Putamen (tissue), 1 donor: ENCODE measurements at places on chromosomes 6 and 20.

GRCh38 chr20:63431944-63432343 is 40.5 kb downstream of the KCNQ2 start:
- DNase-seq, result no peak

- peak; percentile 26 for DNase-seq
These were observed 87.6 kb downstream of the BTBD9 start for GRCh38 chr6:38552121-38552520.

DNA sequence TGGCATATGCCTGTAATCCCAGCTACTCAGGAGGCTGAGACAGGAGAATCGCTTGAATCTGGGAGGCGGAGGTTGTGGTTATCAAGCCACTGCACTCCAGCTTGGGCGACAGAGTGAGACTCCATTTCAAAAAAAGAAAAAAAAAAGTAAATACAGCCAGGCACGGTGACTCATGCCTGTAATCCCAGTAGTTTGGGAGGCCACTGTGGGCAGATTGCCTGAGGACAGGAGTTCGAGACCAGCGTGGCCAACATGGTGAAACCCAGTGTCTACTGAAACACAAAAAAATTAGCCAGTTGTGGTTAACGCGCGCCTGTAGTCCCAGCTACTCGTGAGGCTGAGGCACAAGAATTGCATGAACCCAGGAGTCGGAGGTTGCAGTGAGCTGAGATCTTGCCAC is 1.5 kb upstream of the NINL start:
- DNase-seq, result no peak

DNA sequence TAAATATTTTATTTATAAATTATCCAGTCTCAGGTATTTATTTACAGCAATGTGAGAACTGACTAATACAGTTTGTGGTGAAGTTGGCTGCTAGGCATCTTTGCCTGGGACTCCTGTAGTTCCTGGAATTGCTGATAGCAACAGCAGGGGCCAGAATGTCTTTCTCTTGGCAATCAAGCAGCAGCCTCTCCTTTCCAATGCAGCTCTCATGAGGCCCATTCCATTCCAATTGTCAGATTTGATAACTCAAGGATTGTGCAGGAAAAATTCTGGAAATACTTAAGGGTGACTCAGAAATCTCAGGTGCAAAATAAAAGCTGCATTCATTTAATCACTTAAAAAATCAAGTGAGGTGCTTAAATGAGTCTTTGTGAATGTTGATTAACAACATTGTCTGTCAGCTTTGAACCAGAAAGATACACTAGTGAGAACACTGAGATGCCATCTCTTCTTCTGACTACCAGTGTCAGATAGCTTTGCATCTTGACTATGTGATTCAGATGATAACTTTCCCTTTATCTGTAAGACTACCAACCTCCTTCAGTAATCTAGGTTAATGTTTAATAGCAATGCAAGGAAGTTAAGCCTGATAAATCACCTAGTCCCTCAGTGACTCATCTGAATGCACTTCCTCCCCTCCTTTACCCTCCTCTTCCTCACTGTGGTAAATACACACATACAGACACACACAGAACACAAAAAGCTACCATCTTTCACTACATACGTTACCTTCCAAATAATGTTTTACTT is 32.1 kb upstream of the COL21A1 start:
- DNase-seq, result no peak

DNA sequence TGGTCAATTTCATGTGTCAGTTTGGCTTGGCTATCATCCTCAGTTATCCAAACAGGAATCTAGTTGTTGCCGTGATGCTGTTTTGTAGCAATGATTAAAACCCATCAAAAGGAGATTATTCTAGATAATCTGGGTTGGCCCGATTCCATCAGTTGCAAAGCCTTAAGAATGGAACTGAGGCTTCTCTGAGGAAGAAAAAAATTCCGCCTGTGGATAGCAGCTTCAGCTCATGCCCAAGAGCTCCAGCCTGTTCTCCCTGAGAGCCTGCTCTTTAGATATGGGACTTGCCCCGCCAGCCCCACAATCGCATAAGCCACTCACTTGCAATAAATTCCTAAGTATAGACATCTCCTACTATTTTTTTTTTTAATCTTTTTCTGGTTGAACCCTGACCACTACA is 61.5 kb downstream of the SEL1L2 start:
- DNase-seq, result no peak

DNA sequence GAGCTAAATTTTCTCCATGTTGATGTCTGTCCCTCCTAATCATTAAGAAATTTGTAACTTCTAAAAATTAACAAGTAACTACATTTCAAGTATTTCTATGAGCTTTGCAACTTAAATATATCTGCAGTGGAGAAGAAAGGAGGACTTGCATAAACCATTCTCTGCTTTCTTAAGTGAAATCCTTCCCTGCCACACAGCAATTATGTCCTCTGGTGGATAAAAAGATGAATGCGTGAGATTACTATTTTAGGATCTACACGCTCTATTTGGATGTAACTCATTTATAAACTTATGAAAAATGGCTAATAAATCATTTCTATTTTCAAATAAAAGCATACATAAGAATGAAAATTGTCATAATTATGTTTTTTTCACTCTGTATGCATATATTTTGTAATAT is 338.0 kb upstream of the PTCHD4 start:
- DNase-seq, result no peak

DNA sequence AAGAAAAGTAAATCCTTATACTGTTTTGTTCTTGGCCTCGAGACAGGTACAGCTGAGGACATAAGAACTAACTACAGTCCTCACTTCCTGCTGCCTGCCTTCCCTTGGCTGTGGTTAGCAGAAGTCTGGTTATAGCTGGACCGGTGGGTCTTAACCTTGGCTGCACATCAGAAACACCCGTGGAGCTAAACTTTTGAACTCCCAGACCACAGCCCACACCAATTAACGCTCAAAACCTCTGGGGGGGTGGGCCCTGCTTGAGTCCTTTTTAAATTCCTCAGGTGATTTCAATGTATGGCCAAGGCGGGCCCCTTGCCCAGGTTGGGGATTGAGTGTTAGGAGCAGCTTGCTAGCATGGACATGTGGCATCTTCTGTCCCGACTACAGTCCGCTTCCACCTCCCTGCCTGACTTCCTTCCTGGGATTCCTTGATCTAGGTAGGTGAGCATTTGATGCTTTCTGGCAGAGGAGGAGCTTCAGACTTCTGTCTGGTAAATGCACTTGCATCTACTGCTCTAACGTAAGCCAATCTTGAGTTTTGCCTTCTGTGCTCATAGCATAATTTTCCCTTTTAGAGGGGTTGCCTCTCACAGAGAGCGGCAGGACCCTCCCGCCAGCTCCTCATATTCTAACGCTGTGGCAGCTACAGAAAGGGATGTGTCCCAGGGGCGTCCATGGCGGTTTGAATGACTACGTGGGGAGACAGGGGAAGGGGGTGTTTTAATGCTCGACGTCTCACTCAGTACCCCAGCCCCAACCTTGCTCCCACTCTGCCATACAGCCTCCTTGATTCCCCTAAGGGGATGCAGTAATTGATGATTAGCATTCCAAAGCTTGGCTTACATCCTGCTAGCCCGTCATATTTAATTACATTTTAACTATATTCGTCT is 390.1 kb downstream of the ZFAND3 start:
- no peak for DNase-seq

DNA sequence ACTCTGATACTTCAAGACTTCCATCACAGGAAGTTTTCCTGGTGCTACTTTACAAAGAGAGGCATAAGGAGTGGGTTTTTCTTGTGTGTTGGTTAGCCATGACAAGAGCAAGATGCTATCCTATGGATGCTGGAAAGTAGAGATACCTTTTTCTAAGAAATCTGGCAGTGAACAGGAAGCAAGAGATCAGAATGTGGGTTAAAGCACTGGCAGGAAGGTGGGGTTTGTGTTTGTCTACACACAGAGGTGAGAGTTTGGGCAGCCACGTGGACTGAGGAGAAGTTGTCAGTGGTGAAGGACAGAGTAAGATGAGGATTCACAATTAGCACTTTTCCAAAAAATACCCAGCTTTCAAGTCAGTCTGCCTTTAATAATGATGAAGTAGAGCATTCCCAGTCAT is 17.9 kb downstream of the SLC2A12 start:
- DNase-seq, result no peak

- no peak for DNase-seq
These were observed 75.1 kb upstream of the BHLHE23 start for GRCh38 chr20:63081831-63082230.

DNA sequence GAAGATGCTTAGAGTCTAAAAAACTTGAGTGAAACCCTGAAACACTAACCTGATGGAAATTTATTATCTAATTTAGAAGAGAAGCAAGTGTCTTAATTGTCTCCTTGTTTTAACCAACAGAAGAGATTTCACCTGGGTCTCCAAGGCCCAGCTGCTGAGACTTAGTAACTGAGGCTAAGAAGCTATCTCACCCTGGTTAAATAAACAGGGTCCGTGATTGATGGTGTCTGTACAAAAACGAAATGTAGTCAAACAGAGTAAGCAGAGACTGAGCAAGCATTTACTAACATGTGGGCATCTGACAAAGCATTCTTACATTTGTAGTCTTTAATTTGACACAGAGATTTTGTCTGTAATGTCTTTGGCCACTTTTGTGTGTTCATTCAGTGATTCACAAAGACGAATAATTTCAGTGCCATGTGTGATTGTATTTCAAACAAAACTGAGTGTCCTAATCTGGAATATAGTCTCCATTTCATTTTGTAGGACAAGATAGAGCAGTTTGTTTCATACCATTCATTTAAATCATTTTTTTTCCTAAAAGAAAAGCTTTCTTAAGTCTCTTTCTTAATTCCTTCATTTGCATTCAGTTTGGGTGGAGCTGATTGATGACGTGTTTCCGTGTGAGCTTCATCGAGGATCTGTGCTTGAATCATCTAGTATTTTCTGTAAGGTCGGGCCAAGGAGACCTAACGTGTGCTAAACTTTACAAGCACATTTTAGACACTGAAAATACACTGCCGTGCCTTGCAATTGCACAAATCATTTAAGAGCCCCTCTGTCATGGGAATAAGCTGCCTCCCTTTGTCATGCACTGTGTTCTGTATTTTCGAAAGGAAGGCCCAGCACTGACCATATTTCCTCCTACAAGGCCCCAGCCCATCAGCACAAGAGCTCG is 170.6 kb upstream of the QKI start:
- no peak for DNase-seq

- DNase-seq, result no peak
These were observed 33.6 kb downstream of the COL20A1 start for GRCh38 chr20:63326314-63327230.

DNA sequence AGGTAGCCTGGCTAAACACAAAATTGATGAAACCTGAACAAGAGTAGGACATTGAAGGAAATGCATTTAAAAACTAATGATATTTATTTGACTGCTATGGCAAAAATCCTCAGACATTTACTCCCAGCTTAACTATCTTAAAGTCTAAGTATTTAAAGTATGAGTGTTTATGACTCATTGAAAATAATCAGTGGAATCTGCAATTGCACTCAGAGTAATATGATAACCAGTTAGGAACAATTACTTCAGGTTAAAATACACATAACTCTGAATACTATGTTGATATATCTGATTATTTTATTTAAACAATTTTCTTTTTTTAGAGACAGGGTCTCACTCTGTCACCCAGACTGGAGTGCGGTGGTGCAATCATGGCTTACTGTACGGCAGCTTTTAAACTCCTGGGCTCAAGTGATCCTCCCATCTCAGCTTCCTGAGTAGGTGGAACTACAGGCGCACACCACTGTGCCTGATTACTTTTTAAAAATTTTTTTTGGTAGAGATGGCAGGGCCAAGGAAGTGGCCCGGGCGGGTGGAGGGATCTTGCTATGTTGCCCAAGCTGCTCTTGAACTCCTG is 43.9 kb downstream of the FILIP1 start:
- no peak for DNase-seq

- no peak for DNase-seq
These were observed 118.0 kb downstream of the RFPL4B start for GRCh38 chr6:112464901-112465665.

DNA sequence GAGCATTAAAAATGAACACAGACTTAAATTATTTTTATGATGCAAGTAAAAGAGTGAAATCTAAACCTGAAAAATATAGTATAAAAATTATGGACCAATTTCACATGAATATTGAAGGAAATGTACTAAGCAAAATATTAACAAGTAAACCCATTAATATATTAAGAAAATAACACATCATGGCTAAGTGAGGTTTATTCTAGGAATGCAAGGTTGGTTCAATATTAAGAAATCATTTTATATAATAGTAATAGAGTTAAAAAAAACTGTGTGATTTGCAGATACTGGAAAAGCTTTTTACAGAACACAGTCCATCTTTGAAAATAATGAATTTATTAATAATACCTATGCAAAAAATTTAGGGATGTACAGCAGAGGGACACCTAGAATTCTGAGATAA is 20.9 kb downstream of the ZSCAN12 start:
- no peak for DNase-seq

DNA sequence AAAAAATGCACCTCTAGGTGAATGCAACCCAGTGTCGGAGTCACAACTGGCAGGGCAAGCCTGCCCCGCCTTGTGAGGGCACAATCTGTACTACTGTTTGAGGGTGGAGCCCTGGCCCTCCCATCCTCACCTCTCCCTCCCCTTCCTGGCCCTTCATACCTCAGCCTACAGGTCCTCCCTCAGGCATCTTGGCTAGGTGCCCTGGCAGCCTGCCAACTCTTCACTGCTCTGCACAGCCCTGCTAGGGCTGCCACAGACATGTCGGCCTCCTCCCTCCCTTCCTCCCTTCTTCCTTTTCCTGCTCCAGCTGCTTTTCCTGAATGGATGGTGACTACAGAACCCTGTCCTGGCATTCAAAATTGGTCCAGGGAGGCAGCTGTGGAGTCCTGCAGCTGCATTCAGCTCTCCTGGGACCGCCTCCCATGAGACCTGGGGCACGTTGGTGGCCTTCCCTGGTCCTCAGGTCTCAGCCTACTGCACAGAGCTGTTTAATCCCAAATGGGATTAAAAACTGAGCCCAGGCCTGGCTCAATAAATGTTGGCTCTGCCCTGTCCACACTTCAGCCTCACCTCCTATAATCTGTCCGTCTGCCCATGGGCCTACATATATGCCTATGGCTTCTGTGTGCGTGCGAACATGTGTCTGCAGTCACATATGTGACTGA is 52.7 kb downstream of the CDH22 start:
- peak; percentile 39 for DNase-seq

DNA sequence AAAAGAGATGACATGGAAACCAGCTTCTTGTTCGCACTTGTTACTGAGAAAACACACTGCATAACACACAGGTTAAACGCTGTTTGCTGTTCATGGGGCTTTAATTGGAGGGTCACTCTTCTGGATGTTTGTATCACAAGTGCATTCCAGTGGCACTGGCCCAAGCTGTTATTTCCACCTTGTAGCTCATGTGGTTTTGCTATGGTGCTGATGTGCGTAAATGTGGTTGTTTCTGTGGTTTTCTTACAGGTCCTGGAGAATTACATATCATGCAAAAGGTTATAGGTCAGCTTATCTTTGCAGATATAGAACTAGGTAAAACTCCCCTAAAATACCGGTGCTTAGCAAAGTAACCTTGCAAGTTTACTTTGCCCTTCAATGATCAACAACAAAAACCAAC is 89.3 kb upstream of the AHI1 start:
- DNase-seq, result no peak

DNA sequence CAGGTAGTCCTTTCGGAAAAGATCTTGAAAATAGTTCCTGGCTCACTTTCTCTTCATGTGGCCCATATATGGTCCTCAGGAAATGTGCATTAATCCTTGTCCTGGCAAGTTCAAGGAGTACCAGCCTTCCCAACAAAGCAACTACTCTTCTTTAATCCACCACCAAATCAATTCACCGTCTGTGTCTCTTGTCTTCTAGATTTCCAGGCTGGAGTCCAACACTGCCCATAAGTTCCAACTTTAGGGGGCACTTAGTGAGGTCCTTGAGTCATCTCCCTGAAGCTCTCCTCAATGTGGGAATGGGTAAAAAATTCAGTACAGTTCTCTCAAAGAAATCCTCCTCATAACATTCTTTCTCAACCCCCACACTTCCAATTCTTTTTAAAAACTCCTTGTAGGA is 6.9 kb upstream of the DAAM2 start:
- DNase-seq, result no peak
